ENCODE measurements at places on chromosomes 11 and 22. TPM values are rescaled to one million over a fixed set of nuclear protein-coding genes. Genes with fewer than 3 reads are reported as not detected.

DNA sequence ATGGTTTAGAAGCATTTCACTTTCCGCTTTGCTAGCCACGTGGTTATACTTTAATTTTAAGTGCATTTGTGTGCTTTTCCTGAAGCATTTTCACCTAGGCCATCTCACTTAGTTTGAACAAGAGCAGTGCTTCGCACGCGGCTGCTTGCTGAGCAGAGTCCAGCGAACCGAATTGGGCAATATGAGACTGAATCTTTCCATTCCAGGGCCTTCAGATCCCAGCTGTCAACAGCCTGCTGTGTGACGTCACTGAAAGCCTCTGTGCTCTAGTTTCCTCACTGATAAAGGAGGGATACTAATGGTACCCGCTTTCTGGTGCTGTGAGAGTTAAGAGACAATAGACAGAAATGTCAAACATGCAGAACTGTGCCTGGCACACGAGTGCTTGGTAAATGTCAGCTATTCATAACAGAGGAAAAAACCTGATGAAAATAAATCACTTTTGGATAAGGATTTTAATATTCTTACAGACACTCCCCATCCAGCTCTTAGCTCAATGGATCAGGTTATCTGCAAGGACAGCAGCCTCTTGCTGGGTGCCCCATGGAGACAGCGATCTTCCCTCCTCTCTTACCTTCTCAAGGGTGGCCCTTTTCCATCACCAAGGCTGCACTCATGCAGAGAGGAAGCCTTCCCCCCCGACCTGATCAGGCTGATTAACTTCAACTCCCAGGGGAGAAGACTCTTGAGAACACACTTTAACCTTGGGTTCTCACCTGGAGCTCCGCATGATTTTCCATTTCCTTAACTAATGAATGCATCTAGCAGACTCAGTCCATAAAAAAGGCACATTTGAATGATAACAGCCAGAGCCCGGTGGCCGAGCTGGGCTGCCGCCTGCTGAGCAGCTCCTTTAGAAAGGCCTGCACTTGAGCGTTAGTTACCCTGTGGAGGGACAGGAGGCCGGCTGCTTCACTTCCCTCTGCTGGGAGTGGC is 3.5 kb upstream of the GLB1L3 start:
- DNase-seq: peak; percentile 46

DNA sequence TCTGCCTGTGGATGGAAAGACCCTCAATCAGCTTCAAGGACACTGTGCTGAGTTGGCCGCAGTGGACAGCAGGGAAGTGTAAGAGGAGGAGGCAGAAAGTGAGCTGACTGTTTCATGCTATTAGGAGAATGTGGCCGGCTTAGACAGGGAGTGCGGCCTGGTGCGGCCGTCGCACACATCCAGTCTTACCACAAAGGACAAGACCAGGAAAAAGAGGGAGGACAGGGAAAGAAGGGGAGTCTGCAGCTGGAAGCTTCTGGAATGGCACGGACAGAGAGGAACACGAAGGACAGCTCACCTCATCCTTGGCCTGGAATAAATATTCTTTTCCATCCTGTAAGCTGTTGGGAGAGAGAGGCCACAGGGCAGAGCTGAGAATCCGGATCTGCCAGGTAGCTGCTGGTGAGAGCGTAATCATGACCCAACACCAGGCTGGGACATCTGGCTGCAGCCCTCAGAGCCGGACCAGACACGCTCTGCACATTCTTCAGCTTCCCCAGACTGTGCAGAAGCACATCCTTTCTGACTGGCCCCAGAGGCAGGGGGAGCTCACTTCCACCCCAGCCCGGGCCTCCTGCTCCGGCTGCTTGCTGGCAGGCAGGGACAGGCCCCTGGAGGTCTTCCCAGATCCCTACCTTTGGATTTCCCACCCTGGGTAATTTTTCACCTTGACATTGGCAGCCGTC is 8.6 kb upstream of the RBM4B start:
- DNase-seq: peak; percentile 26

- no peak for DNase-seq
Measured at GRCh38 chr11:78209478-78209877, 20.8 kb downstream of the USP35 start.

ANGPTL5 gene
- not detected for total RNA-seq

SIDT2 gene
- total RNA-seq: 136 TPM

OR51E2 gene
- total RNA-seq: not detected

Measured in stomach (tissue), 19 donors.